ENCODE measurements at places on chromosomes 7 and 10. TPM values are rescaled to one million over a fixed set of nuclear protein-coding genes. Genes with fewer than 3 reads are reported as not detected.

GHRHR gene
- total RNA-seq = not detected

TMEM213 gene
- total RNA-seq = not detected

EXOC6 gene
- 364 TPM for total RNA-seq

FAM185A gene
- total RNA-seq = 9.2 TPM

OPN4 gene
- total RNA-seq = not detected

- no peak for DNase-seq
These were observed 27.4 kb upstream of the TMEM72 start for GRCh38 chr10:44883593-44884331.

DNA sequence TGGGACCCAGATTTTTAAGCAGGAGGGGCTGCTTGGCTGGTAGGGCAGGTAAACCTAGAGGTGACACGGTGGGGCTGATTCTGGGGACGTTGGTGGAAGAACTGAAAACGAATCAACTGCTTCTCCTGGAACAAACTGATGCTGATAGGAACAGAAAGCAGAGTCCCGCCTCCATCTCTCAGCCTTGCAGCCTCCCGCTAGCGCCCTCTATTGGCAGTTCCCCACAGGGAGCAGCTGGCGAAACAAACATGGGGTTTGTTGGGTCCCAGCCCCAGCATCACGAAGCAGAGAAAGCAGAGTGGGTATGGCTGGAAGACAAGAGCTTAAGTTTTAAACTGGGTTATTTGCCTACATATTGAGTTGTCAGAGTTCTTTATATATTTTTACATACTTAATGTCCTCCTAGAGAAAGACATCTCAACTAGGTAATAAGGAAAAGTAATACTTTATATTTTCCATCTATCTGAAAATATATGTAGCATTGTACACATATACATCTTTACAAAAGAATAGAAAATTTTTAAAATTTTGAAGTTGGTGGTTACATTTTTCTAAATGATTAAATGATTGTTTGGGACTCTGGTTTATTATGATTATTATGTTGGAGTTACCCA, 42.3 kb upstream of the FOXI2 start:
- DNase-seq = peak; percentile 59

DNA sequence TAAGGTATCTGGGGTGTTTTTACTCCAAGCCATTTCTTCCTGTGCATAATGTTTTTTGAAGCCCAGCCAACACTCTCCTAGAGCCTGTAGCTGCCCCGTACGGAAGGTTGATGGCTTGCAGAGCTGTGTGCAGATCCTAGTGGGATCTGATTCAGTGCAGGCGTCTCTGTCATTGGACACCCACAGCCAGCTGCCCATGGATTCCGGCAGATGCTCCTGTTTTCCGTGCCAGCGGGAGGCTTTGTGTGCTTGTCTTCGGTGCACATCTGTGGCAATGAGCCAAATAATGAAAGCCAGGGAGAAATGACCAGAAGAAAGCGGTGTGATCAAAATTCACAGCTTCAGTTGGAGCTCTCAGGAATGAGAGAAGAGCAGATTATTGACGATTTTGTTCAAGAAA, 426.4 kb downstream of the TYW1 start:
- DNase-seq = no peak

DNA sequence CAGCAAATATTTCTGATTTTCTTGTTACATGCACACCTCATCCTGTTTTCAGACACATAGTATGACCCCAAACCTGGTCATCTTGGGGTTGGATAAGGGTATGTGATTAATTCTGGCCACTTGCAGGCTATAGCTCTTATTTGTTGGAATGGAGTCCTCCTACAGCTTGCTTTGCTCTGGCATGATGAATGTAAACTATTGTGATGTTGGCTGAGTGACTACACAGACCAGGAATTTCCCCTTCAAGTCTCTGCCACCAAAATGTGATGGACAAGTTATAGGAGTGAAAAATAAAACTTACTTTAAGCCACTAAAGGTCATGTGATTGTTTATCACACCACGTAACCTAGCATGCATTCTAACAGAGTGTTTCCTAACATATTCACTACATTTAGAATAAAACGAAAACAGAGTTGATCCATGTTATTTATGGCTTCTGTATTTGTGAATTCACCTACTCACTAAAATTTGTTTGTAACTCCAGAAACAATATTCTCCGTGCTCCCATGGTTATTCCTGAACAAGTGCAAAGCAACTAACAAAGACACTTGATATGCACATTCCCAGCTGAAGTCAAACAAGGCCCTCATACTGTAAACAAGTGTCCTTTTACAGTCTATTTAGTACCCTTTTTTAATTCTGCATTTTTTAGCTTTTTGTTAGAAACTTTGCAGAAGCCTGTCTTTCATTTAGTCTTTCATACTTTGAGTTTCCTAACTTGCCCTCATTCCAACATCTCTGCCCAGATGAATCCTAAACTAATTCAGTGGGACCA, 599.2 kb upstream of the PCDH15 start:
- DNase-seq = no peak

GRCh38 chr10:114239117-114239993, at the start of gene VWA2:
VWA2 (plus strand) TSS chr10:114239254; CDS start chr10:114248714, 9,460 bp downstream.
- DNase-seq = peak; percentile 20

- DNase-seq = no peak
These were observed 190.9 kb downstream of the RNLS start for GRCh38 chr10:88392222-88392621.

DNA sequence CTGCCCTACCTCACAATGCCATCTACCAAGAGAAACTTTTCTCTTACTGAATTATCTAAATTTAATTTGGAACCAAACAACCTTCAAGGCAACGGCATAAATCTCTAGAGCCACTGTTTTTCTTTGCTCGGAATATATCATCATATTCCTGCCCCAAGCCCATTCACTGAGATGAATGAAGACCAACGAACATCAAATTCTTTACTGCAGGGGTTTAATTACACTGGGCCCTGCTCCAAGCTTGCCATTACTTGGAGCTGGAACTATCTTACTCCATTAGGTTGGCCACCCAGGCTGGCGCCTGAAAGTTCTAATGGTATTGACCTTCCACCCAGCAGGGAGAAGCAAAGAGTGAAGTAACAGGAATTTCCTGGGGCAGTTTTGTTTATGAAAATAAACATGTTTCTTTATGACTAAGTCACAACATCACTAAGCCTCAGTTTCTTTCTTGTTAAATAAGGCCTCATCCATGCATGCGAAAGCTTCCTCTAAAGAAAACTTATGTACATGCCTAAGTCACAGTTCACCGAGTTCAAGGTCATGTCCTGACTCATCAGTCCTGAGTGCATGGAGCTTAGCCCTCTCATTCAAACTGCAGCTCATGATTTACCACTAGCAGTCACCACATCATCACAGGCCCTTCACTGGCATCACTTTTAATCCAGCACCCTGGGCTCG, 42.1 kb upstream of the ANAPC16 start:
- no peak for DNase-seq

DNA sequence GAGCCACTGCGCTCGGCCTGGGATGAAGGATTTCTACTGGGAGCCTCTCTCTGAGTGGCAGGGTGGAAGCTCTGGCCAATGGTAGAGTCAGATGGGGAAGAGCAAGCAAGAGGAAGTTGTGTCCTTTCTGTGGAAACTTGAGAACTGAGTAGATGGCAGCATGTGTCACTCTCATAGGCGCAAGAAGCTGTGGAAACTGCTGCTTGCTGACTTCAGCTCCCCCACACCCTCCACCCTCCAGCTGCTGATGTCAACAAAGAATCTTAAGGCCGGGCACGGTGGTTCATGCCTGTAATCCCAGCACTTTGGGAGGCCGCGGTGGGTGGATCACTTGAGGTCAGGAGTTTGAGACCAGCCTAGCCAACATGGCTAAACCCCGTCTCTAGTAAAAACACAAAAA, 39.8 kb upstream of the SRGN start:
- no peak for DNase-seq

GRCh38 chr7:155941688-155942087, 129.4 kb upstream of the SHH start:
- DNase-seq = no peak

All from dermis blood vessel endothelial cell (primary cell).